ENCODE measurements at places on chromosomes 6 and 20.

DNA sequence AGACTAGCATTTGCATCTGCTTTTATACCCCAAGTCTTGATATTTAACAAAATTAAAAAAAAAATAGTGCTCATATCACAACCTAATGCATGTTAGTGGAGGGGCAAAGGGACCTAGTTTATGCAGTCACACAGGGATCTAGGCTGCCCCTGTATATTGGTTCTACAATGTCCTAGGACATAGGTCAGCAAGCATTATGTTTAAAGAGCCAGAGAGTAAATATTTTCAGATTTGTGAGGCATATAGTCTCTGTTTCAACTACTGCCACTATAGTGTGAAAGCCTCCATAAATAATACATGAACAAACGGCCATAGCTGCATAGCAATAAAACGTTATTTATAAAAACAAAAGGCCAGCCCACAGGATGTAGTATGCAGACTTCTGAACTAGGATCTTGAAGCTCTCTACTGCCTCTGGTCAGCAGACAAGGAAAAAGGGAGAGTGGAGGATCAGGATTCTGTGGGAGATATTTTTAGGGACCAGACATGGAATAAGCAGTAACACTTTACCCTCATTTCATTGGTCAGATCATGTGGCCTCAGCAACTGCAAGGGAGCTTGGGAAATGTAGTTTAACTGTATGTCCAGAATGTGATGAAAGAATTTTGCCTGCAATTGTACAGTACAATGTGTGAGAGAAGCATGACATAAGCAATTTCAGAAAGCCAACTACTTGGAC lies 414.2 kb upstream of the SPTLC3 start:
- DNase-seq = no peak

DNA sequence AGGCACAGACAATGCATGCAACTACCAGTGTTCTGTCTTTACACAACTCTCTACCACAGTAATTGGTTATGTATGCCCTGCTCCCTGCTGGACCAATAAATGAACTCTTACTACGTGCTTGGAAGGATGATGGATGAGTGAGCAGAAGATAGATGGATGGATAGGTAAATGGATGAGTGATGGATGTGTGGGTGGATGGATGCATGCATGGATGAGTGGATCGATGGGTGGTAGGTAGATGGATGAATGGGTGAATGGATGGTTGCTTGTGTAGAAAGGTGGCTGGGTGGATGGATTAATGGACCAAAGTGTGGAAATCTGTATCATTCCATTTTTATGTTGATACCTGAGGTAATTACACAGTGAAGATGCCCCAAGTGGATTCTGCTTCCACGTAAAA lies 10.1 kb upstream of the TRAM2 start:
- no peak for DNase-seq

DNA sequence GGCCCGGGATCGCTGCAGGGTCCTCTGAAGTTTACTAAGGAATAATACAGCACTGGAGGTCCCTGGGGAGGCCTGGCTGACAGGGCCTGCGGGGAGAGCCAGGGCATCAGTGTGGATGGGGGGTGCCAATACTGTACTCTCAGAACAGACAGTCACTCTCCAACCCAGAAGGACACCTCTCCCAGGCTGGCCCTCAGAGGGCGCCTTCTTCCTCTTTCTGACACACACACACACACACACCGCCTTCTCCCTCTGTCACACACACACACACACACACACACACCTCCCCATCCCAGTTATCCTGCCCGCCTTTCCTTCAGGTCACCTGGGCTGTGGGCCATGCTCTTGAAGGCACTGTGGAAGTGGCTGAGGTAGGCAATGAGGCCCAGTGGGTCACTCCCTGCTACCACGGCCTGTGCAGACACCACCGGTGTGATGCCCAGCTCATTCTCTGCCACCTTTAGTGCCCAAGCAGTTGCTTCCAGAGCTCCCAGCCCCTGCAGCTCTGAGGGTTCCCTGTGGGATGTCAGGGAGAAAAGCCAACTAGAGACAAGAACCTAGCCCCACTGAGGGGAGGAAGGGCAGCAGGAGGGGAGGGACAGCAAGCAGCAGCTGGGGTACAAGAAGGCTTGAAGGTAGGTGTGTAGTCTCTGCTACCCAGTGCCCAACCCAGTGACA lies 7.5 kb downstream of the SMPD2 start:
- DNase-seq = no peak

- no peak for DNase-seq
Measured at GRCh38 chr20:11091511-11091910, 417.7 kb upstream of the JAG1 start.

DNA sequence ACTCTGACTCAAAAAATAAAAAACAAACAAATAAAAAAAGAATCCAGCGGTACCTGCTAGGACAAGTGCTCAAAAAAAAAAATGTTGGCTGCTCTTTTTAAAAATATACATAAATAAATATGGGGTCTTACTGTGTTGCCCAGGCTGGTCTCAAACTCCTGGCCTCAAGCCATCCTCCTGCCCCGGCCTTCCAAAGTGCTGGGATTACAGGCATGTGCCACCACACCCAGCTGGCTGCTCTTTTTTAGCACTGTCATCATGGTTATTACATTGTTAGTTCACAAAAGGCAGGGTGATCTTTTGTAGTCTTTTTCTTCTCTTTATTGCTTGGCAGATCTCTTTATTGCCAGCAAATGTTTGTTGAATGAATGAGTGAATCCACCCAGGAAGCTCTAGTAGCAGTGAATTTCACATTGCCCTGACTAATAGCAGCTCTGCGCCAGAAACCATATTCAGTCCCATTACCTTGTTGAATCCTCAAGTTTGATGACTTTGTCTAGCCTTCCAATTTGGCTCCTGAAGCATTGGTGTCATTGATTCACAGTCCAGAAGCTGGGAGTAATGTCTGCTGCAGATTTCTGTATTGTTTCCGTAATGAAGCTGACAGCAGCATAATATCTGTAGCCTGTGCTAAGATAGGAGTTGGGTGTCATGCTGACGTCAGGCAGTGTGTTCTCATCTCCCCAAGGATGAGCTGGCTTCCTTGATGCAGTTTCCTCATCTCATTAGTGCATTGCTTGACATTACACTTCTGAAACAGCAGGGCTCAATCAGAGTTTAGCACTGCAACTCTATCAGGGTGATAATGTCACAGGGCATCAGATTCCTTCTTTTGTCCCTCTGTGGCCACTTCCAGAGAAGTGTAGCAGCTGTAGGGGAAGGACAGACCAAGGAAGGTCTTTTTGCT lies 84.9 kb upstream of the TGM3 start:
- DNase-seq = no peak

- no peak for DNase-seq
Measured at GRCh38 chr6:53310771-53311585, 37.8 kb downstream of the ELOVL5 start.

- DNase-seq = no peak
Measured at GRCh38 chr20:64219202-64219601, 36.3 kb upstream of the PCMTD2 start.

DNA sequence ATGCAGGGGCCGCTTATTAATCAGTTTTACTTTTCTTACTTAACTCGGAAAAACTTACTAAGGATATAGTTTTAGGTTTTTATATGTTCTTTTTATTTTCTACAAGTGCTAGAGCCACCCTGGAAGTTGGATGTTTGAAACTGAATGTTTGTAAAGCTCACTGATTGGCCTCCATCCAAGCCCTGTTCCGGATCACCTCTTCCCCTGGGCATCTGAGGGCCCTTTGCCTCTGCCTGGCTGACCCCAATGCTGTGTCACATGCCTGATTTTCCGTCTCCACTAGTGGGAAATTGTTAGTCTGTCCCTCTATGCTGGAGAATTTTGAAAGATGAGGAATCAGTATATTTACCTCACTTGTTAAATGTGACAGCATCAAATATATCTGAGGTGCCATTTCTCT lies 79.3 kb downstream of the SLC35F1 start:
- no peak for DNase-seq

- DNase-seq = peak; percentile 38
Measured at GRCh38 chr6:152170702-152171667, 363.5 kb downstream of the ESR1 start.

DNA sequence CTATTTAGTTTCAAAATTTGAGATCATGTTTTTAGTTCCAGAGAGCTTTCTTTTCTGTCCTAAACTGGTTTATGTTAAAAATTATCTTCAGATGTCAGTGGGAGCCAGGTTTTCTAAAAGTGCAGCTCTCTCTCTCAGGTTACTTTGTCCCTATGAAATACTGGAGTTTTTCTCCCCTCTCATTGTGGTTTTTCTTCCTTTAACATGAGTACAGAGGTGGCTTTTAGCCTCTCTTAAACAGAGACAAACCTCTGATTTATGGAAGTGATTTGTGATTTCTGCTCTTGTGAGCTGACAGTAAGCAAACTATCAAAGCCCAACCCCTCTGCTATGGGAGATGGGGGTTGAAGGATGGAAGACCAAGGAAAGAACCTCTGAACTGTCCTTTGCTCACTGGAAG lies 85.7 kb downstream of the LIN28B start:
- no peak for DNase-seq

DNA sequence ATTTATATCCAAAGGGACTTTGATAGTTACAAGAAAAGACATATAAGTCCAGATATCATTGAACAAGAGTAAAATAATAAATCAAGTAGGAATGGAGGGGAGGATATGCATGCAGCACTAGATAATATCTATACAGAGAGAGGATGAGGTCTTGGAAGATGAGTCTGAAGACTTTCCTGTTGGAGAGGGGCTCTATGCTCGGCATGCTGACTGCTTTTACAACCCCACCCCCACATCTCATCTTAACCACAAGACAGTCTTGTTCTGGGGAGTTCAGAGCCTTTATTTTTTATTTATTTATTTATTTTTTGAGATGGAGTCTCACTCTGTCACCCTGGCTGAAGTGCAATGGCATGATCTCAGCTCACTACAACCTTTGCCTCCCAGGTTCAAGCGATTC lies 48.4 kb upstream of the IER3 start:
- DNase-seq = no peak

- DNase-seq = no peak
Measured at GRCh38 chr20:9368893-9369292, 145.5 kb upstream of the LAMP5 start.

GRCh38 chr6:11214084-11214833 lies 18.2 kb downstream of the NEDD9 start:
- no peak for DNase-seq

GRCh38 chr6:51474022-51474975 lies 613.1 kb downstream of the PKHD1 start:
- no peak for DNase-seq

DNA sequence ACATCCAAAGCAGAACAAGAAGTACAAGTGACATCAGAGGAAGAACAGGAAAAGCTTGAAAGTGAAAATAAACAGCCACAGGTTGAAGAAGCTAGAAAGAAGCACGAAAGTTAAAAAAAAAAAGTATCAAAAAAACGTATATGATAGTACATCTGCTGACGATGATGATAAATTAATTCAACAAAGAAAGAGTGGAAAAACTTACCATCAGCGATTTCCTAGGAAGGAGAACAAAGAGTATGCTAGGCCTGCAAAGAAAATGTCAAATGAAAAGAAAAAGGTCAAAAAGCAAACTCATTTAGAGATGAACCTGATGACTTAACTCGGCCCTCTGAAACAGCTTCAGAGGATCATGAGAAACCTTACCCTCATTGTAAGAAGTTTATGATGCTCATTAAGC lies 3.7 kb downstream of the SAYSD1 start:
- no peak for DNase-seq

- DNase-seq = no peak
Measured at GRCh38 chr6:139778688-139779087, 404.2 kb upstream of the CITED2 start.

DNA sequence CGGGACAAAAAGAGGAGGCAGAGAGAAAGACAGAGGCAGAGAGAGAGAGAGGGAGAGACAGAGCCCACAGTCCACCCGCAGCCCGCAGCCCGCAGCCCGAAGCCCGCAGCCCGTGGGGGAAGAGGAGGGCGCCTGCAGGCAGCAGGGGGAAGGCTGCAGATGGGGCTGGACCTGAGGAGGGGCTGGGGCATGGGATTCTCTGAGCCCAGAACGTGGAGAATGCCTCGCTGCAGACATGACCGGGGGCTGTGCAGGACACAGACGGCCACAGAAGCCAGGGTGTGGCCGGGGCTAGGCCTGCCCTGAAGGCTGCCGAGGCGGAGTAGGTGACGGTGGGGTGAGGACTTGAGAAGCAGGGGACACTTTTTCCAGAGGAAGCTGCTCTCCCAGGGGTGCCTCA lies 6.5 kb upstream of the SLCO4A1 start:
- DNase-seq = no peak

DNA sequence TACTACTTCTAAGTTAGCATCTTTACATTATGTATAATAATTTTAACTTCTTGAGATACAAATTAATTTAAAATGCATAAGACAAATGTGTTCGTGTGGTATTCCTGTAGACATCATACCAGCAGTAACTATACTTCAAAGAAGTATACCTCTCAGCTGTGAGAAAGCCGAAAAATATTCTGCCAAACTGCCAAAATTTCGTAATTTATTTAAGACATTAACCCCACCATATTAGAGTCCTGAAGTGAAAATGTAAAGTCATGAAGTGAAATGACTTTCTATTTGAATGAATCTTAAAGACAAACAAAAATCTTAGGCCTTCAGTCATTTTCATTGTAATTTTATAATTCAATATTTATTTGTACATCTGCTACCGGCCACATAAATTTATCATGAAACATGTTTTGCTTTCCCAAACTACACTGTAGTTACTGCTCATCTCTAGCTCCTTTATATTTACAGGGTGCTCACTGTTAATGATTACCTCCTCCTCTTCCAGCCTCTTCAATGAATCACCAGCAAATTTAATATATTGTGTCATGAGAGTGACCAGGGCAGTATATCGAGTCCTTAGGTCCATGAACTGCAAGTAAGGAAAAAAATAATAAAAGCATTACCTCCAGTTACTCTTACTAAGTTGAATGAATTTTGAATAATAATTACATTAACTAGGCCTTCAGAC lies 18.5 kb downstream of the DST start:
- DNase-seq = no peak

DNA sequence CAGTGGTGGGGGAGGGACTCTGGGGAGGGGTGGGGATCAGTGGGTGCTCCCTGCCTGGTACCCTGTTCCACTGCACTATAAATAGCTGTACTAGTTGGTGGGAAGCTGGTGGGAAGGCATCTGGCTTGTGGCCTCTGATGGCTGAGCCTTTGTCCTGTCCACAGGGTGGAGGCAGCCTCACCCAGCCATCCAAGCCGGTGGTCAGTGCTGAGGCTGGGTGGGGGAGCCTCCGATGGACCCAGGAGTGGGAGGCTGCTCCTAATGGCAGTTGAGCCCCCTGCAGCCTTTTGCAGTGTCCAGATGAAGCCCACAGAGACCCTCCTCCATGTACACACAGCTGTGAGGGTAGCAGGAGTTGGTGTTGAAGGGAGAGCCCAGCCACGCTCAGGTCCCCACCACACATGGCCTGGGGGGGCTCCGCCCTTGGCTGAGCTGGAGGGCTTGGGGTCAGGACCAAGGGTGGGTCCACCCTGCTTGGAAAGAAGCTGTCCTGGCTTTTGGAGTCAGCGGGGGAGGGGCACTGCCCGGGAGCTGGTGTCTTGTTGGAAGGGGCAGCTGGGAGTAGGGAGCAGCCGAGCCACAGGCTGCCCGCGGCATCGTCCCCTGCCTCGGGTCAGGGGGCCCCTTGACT lies 2.5 kb downstream of the PPDPF start:
- no peak for DNase-seq

Measured in stimulated activated CD8-positive, alpha-beta memory T cell treated with anti-CD3 and anti-CD28 coated beads, Interleukin-15, amount 100 ng/mL, for 4 hours (primary cell).